ENCODE measurements at places on chromosomes 5 and 9.

GRCh38 chr5:18487928-18488480 is 853.7 kb downstream of the TAF11L14 start:
- DNase-seq = no peak

- DNase-seq = no peak
These were observed 39.6 kb upstream of the SAP30L start for GRCh38 chr5:154406231-154406630.

DNA sequence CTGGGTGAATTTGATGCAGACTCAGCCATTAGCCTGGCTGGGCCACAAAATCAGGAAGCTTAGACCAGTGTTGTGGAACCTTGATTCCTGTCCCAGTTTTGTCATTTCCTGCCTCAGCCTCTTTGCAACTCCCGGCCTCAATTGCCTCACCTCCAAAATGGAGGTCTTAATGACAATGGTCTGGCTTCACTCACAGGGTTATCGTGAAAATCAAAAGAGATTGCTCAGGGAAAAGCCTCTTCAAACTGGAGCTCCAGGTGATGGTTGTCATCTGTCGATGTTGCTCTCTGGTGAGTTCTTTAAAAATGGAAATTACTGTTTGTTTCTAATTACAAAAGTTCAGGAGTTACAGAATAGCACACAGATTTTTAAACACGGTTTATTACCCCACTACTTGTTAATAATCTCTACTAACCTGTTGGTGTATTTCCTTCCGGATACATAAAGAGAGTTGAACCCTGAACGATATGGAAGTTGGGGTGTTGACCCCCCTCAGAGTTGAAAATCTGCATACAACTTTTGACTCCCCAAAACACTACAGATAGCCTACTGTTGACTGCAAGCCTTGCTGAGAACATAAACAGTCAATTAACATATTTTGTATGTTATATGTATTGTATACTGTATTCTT is 109.9 kb upstream of the CPEB4 start:
- no peak for DNase-seq

DNA sequence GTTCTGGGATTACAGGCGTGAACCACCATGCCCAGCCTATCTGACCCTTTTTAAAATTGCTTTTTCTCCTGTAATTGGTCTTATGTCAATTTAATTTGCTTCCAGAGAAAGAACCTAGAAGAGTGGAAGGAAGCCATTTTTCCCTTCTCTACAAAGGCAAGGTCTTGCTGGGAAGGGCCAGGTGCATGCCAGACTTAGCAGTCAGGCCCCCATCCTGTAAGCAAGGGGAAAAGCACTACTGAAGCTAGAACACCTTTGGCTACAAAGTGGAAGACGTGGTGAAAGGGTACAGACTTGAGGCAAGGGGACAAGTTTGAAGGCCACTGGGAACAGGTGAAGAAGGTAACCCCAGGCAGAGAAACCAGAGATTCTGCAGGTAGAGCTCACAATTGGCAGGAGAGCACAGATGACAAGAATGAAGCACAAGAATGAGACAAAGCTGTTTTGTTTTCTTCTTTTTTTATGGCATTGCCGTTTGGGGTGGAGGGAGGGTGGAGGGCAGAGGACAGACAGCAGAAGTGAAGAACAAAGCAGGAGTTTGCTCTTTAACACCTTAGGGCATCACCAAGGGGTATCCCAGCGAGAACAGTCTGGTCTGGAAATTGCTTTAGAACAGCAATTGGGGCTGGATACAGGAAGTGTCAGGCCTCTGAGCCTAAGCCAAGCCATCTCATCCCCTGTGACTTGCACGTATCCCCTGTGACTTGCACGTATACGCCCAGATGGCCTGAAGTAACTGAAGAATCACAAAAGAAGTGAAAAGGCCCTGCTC is 72.9 kb downstream of the SERINC5 start:
- DNase-seq = peak; percentile 13

- DNase-seq = no peak
These were observed 16.8 kb downstream of the NCS1 start for GRCh38 chr9:130188860-130189481.

DNA sequence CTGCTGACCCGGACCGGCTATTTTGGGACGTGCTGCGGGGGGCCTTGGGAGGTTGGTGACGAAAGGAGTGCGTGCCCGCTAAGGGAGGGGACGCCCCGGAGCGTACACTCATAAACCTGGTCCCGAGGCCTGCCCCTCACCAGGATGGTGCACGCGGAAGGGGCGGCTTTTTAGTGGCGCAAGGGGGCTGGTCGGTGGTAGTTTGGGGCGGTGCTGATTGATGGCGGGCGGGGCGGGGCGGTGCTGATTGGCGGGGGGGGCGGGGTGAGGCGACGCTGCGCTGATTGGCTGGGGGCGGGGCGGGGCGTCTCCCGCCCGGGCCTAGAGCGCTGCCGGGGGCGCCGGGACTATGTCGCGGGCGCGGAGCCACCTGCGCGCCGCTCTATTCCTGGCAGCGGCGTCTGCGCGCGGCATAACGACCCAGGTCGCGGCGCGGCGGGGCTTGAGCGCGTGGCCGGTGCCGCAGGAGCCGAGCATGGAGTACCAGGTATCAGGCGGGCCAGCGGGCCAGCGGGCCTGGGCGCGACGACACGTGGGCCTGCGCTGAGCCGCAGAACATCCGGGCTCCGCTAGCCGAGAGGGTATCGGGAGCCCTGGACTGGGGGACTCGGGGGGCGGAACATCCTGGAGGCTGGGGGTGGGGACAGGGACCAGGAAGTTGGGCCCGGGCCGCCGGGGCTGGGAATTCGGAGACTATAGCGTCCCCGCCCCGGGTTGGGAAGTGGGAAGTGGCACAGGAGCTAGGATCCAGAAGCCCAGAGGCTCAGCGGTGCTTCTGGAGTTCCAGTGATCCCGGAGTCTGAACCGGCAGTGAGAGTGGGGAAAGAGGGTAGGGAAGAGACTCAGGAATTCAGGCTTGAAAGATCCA is at the start of gene FPGS:
Gene FPGS (plus strand): TSS at position 307 of the 868 bp plus-strand sequence. CDS start 43 bp downstream, at position 350.
- peak; percentile 87 for DNase-seq

DNA sequence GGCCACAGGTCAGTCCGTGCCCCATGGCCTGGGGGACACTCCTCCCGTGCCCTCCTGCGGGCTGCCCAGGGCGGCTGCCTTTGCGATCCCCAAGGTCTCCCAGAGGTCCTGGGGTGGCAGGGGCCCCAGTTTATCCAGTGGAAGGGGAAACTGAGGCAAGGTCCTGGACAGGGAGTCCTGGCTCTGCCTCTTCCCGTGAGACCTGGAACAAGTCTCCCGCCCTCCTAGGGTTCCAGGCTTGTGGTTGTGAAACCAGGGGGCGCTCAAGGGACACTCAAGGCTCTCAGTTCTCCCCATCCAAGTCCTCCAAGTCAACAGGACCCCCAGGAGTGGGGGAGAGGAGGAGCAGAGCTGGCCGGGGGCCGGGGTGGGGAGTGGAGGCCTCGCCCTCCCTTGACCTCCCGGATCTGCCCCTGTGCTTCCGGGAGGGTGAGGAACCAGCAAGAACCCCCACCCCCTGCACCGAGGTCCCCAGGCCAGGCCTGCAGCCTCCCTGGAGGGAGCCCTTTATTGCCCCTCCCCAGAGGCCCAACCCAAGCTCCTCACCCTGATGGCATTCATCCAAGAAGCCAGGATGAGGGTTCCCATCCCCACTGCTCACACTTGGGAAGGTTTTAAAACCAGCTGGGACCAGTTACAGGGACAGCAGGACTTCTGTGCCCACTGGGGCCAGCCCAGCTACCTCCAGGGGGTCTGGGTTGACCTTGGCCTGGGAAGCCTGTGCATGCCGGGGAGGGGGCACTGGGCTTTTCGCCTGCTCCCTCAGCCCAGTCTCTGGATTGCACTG is 24.7 kb upstream of the TMEM250 start:
- no peak for DNase-seq

DNA sequence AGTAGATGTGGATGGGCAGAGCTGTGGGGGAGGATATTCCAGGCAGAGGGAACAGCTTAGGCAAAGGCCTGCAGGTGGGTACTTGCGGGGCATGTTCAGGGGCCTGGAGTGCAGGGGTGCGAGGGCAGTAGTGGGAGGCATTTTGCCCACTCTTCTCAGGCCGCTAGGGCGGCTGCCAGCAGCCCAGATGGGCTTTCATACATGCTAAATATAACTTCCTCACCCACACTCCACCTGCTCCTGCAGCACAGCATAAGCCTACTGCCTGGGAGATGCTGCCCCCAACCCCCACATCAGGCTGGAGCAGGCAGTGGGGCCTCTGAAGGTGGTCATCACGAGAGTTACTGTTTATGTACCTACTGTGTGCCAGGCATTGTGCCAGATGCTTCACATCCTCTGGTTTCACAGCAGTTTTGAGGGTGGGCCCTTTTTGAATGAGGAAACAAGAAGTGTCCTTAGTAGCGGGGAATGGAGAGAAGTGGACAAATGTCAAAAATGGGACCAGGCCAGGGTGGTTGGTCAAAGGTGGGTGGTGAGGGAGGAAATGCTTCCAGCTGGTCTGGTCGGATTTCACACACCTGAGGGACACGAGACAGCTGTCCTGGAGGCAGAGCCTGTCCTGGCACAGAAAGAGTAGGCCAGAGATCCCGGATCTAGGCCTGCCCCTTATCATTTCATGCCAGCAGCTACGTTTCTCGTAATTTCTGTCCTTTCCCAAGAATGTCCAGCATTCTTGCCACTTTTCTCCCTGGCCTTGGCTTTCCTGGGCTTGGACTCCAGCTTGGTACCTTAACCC is 12.1 kb downstream of the RGS14 start:
- DNase-seq = no peak

GRCh38 chr9:36995927-36996705 is 38.0 kb downstream of the PAX5 start:
- DNase-seq = peak; percentile 37

DNA sequence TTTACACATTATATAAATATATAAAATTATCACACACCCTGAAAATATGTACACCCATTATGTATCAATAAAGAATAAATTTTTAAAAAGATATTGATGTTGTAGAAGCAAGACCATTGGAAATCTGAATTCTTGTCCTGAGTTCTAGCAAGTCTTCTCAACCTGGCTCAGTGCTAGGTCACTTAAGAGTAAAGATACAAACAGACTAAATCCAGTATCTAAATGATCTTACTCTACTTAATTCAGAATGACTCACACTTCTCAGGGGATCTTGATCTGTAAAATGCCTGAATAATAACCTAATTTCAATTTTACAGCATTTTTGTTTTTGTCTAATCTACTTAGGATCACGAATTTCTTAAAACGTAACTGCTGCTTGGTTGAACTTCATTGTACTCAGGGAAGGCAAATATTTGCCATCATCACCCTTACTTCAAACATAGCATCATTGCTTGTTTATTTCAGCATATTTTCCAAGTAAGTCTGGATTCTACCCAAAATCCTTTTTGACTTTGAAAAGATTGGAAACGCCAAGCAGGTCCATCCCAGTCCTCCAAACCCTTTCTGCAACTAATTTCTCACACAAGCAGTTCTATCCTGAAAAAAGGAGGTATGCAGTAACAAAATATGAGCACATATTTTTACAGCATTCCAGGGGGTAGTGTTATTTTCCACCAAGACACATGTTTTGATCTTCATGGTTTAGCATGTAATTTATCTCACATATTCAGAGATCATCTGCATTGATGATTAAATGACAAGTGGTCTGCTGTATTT is 582.6 kb downstream of the PSAT1 start:
- no peak for DNase-seq

- no peak for DNase-seq
These were observed 307.4 kb downstream of the RAB3C start for GRCh38 chr5:58890265-58890664.

DNA sequence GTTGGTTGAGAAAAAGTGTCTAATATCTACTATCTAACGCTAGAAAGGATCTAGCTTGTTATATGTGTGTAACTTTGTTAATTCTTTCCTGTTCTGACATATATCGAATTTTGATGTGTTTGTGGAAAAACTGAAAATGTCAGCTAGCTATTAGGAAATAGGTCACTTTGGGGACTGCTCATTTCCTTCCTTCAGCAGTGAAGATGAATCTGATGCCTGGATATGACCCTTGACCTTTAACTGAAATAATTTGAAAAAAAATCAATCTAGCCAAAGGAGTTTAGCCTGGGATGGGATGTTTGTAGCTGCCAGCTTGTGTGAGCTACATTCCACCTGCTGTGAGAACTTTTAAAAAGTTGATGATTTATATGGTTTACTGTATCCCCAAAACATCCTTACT is 66.8 kb downstream of the CD180 start:
- no peak for DNase-seq

- DNase-seq = no peak
These were observed 282.2 kb upstream of the VLDLR start for GRCh38 chr9:2339416-2339815.

DNA sequence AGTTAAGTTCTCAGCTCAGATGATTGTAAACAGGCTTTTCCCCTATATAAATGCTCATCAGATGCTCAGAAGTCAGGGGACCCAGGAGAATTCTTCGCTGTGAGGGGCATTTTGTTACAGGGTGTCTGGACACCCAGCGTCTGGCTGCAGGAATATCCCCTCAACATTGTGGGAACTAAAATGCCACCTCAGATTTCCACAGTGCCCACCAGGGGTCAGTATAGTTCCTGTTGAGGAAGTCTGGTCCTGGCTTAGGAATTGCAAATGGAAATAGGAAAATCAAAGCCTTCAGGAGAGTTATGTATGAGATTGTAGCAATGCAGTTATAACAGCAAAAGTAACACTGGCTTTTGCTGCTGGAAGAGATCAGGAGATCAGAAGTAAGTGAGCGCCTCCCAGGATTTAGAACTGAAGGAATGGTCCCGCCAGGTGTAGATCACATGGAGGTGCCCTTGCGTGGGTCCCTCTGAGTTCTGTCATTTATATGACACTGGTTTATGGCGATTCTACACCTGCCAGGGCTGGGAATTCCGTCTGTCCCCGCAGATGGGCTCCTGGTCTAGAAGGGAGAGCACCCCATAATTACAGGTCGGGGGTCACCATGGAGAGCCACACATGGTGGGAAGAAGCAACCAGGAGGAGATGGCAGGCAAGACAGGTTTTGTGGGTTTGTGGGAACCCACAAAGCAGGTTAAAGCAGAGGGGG is 47.1 kb upstream of the CTSL start:
- DNase-seq = no peak

- DNase-seq = no peak
These were observed 60.2 kb upstream of the SPTLC1 start for GRCh38 chr9:92175441-92175840.

DNA sequence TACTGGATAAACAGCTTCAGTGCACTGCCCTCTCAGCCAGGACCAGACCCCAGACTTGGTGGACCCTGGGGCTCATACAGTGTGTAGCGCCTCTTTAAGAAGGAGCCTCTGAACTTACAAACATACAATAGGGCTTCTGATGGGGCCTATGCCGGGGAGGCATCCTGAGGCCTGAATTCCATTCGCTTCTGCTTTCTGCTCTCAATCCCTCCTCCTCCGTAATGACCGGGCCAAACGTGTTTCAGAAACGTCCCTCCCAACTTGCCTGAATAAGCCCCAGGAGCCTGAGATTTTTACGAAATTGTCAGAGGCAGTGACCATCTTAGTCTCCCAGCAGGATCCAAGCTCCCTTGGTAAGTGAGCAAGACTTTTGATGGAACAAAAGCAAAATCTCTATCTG is 128.1 kb upstream of the BOD1 start:
- DNase-seq = no peak
